G401 (cell line): ENCODE measurements at places on chromosomes 4 and X.

- no peak for DNase-seq
These were observed 260.7 kb upstream of the GIMD1 start for GRCh38 chr4:106629268-106629625.

DNA sequence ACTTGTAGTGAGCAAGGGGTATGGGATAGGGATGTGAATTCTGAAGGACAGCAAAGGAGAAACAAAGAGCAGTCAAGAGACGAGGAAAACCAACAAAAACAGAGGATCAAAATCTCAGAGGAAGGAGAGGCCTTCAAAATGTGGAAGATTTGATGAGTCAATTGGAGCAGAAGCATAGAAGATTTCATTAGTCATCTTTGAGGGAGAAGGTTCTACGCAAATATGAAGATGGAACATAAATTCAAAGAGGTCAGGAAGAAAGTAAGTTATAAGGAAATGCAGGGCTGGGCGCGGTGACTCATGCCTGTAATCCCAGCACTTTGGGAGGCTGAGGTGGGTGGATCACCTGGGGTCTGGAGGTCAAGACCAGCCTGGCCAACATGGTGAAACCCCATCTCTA, 35.4 kb downstream of the MID2 start:
- DNase-seq = no peak

- DNase-seq = no peak
These were observed 53.6 kb downstream of the PAQR3 start for GRCh38 chr4:78885598-78885997.

GRCh38 chr4:153497988-153498967, 32.1 kb downstream of the TMEM131L start:
- no peak for DNase-seq

GRCh38 chr4:74487771-74488170, 42.8 kb downstream of the AREG start:
- no peak for DNase-seq
